Activated gamma-delta T cell treated with Interleukin-2 at 50 U/mL for 16 hours (primary cell): ENCODE measurements at places on chromosomes 2 and 18.

- DNase-seq = no peak
These were observed 17.2 kb upstream of the TNP1 start for GRCh38 chr2:216877085-216877484.

DNA sequence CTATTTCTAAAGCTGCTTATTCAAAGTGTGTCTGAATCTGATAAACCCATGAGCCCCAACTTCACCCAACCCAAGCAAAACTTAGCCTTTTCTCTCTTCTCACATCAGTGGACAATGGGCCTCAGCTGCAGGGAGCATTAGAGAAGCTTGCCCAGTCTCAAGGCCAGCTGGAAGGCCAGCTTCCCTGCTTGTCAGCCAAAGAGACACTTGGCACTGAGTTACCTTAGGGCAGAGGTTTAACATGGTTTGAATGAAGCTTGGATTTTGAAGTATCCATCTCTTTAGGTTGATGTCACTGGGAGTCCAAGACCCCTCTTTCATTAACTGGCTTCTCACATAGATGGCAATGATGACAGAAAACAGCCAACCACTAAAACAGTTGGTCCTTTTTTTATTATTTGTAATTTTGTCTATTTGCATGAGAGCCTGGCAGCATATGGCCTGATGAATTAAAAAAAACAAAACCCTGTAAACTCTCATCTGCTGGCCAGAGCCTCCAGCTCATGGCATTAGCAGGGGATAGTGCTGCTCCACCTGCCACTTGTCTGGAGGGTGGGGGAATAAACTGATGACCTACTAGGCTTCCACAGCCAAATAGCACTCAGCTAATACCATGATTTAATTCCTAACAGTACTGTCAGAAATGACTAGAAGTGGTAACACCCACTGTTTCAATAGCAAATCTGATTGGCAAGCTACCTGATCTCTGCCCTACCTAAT lies 137.0 kb downstream of the UBE2E3 start:
- no peak for DNase-seq

- no peak for DNase-seq
These were observed 54.0 kb downstream of the EMILIN2 start for GRCh38 chr18:2900684-2901422.

- DNase-seq = no peak
These were observed 16.5 kb downstream of the SGPP2 start for GRCh38 chr2:222440673-222441422.

- no peak for DNase-seq
These were observed 86.3 kb upstream of the PELI1 start for GRCh38 chr2:64230540-64230939.

GRCh38 chr2:62408241-62408677 lies 97.7 kb downstream of the TMEM17 start:
- no peak for DNase-seq

DNA sequence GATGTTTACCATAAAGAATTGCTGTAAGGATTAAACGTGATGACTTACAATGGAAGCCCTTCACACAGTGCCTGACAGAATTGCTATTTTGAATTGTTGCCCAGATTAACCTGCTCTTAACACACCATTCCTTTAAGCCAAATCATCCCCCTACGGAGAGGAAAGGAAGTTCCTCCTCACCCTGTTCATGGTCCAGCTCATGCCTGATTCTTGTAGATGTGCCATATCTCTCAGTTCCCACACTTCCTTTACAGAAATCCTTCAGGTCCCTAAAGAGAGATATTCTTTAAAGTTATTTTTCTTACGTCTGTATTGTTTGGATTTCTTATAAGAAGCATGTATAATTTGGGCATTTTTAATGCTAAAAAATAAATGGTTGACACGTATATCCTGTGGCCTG lies 127.5 kb upstream of the DAPL1 start:
- DNase-seq = no peak

- no peak for DNase-seq
These were observed 165.3 kb downstream of the RNF152 start for GRCh38 chr18:61727241-61728193.

DNA sequence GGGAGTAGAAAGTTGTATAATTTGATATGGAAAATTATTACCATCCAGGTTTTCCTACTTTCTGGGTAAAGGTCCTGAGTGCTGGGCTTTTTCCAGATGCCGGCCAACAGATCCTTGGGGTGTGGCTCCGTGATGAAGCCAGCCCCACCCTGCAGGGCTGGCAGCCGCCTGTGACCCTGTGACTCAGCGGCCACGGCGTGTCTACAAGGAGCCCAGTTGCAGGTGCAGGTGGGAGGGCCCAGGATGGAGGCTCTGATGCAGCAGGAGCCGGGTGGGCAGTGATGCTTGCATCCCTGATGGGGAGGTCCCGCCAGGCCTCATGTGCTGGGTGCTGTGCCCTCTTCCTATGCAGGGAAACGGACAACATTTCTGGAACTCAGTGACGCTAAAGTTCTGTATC lies 96.0 kb upstream of the ALKAL2 start:
- no peak for DNase-seq

DNA sequence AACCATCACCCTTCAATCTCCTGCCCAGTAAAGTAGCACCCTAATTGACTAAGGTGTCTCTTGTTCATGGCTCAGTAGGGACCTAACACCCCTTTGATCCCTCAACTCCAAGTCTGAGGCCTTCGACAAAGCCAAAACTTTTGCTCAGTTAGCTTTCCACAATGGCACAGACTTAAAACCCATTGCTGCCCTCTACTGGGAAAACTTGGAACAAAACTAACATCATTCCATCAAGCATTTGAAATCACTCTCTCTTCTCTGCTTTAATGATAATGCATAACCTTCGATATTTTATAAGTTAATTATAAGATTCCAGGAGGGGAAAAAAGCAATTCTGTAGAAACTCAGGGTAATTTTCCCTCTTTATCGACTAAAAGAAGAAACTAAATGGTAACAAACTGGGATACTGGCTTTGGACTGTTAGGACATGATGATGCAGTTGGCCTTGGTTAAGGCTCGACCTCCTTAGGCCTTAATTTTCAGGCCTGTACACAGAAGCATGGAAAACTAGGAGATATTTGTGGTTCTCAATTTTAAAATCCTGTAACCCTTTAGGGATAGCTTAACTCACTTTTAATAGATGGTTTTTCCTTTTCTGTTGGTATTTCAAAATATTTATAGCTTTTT lies 127.8 kb downstream of the STK39 start:
- DNase-seq = no peak

DNA sequence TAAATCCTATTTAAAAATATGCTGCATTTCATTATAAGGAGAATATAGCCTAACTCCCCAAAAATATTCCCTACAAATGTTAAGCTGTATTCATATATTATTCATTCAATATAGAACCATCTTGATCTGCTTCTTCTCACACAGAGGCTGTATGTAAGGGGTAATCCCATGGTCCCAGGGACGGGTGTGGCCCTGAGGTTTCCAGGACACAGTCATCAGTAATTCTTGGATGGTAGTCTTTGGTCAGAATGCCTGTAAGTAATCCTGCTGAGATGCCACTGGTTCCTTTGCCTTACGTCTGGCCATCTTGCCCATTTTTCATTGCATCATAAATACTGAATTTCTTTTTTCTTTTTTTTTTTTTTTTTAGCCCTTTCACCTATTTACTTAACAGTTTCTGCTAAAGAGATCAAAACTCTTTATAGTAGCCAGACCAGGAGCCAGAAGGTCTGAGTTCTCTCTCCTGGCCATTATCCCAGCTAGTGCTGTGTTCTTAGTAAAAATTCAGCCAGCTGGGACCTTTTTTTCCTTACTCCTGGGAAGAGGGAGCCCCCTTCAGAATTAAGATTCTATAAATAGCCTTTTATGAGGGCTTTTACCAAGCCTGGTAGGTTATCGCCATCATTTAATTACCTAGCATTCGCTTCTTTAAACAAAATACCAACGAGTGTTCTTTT lies 134.9 kb downstream of the SOX11 start:
- no peak for DNase-seq

DNA sequence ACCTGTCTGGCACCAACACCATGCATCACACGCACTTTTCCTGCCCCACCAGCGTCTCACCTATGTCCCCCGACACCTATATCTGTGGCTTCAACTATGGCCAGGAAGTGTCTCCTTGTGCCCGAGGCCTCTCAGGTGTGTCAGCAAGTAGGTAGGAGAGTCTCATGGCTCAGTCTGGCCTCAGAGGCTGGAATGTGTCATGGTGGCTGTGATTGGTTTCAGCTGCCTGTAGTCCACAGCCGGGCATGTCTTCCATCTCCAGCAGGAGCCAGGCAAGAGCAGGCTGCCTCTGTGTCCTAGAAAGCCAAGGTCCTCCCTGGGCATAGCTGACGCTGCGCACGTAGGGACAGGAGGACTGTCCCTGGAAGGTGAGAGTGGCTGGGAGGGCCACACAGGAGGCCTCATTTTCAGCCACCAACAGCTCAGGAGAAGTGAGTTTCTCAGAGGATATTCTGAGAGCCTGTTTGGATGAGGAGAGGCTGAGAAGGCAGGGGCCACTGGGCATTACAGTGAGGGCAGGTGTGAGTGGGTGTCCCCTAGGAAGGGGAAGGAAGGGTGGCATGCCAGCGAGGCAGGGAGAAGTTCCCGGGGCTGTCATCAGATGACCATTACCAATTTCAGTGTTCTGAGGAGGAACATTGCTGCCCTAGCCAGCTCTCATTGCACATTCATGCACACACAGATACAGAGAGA lies 47.2 kb downstream of the SDC1 start:
- DNase-seq = no peak

- no peak for DNase-seq
These were observed 317.4 kb upstream of the UBE2E3 start for GRCh38 chr2:180662941-180663471.

- DNase-seq = no peak
These were observed 37.0 kb downstream of the STAT4 start for GRCh38 chr2:191113761-191114160.

DNA sequence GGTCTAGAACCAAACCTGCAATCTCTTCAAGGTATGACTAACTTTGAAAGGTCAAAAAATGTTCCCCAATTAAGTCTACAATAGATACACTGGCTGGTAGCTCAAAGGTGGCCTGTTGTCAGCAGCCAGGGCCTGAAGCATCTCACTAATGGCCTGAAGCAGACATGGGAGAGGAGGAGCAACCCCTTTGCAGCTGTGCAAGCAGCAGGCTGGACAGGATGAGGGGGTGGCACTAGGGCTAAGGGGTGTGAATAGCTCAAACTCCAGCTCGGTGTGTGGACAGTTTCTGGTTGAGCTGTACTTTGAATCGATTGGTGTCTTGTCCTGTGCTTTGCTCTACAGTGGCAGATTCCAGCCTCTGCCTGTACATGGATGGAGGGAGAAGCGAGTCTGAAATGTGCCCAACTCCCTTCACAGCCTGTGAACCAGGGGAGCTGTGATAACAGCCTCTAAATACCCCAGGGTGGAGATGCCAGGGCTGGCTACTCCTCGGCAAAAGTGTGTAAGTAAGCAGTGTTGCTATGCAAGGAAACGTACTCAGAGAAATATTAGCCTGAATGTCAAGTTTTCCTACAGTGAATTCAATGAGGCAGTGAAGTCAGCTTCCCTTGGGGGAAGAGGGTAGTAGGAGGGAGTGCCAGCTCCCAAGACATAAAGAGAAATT lies 34.7 kb upstream of the DTNB start:
- DNase-seq = no peak

- DNase-seq = no peak
These were observed 8.4 kb upstream of the TMEM185B start for GRCh38 chr2:120231564-120231973.

GRCh38 chr2:103963146-103963725 lies 890.7 kb upstream of the POU3F3 start:
- no peak for DNase-seq

DNA sequence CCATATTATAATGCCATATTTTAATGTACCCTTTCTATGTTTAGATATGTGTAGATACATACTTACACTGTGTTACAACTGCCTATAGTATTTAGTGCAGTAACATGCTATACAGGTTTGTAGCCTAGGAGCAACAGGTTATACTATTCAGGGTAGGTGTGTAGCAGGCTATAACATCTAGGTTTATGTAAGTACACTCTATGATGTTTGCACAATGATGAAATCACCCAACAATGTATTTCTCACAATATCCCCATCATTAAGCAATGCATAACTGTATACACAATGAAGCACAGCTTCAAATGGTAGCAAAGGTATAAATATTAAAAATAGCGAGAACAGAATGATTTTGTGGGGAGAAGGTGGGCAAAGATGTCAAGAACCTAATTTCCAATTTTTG lies 117.8 kb downstream of the DYM start:
- DNase-seq = no peak

- DNase-seq = no peak
These were observed 272.5 kb downstream of the TDRD15 start for GRCh38 chr2:21396252-21396651.

GRCh38 chr2:128573531-128573930 lies 254.9 kb upstream of the HS6ST1 start:
- DNase-seq = no peak
